ENCODE measurements at places on chromosomes 7 and 10.

DNA sequence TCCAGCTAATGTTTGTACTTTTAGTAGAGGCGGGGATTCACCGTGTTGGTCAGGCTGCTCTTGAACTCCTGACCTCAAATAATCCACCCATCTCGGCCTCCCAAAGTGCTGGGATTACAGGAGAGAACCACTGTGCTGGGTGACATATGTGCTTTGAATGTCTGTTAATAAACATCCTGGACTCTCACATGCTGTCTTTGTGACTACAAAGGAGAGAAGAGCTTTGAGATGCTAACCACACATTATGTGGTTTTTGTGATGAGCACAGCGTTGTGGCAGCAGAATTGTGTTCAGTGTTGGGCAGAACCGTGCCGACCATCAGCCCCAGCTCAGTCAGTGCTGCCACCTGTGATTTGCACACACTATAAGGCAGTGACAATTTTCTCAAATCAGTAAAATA lies 500.1 kb upstream of the KLF6 start:
- DNase-seq = no peak

- DNase-seq = no peak
These were observed 482.7 kb downstream of the CCSER2 start for GRCh38 chr10:84811113-84811512.

DNA sequence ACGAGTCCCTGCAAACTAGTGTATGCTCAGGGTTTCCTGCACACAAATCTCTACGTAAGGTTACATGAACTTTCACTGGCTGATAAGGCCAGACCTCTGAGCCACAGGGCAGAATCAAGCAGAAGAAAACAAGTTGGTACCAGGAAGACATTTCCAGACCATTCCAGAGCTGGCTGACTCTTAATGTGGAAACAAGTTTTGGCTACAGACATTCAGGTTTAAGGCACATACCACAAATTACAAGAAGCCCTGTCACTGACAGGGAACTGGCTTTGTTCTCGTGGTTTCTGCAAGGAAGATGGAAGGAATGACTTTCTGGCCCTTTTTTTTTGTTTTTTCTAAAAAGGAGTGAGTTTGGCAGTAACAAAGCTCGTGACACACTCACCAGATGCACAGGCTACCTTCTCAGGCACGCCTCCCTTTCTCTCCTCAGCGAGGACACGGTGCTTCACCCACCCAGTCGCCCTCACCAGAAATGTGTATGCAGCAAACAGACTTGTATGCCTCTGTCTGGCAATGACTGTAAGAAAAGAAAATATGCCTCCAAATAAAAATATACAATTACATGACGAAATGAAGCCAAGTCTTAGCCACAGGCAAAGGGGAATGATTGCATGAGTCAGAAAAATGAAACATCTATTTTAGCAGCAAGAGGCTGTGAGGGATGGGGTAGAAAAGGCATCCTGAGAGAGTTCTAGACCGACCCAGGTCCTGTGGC lies 22.6 kb downstream of the PLAC9 start:
- no peak for DNase-seq

- DNase-seq = no peak
These were observed 95.3 kb downstream of the SEC61G start for GRCh38 chr7:54663603-54664234.

DNA sequence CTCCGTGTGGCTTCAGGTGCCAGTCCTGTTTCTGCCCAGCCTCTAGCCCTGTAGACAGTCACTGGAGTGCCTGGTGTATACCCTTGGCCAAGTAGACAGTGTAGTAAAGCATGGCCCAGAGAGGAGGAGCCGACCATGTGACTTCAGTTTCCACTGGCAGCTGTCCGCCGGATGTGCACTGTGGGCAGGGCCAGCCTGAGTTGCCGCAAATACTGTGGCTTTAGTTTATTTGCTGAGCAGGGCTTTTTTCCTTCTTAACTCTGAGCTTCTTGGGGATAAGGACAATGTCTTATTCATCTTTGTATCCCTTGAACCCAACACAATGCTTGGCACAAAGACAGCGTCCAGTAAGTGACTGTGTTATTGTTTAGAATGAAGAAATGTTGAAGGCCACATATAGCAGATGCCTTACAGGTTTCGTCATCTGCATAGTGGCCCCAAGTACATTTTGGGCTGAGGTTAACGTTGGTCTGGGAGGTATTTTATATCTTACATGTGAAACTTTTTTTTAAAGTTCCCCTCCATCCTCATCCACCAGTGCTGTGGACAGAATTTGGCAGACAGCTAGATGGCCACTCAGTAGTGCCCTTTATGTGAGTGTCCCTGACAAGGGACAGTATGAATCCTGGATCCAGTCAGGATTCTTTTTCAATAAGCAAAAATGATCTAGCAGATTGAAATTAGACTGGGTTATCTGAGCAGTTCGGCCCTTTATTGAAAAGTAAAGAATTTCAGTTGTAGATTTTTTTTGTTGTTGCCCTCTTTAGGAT lies 40.6 kb downstream of the CYP17A1 start:
- DNase-seq = peak; percentile 13

- no peak for DNase-seq
These were observed 205.4 kb downstream of the DNAJC1 start for GRCh38 chr10:21797984-21798765.

DNA sequence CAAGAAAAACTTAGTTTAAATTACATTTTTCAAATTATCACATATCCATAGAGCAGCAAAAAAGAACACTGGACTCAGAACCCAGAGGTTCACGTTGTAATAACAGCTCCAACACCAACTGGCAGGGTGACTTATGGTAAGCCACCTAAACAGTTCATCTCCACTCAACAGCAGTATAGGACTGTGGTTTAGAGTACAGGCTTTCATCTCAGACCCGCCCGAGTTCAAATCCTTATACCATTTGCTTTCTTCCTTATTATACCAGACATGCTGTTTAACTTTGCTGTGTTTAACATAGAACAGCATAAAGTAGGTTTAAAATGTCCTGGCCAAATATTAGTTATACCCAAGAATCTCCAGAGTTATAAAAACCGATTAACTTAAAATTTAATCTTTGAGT lies 97.9 kb downstream of the ARHGAP21 start:
- no peak for DNase-seq

DNA sequence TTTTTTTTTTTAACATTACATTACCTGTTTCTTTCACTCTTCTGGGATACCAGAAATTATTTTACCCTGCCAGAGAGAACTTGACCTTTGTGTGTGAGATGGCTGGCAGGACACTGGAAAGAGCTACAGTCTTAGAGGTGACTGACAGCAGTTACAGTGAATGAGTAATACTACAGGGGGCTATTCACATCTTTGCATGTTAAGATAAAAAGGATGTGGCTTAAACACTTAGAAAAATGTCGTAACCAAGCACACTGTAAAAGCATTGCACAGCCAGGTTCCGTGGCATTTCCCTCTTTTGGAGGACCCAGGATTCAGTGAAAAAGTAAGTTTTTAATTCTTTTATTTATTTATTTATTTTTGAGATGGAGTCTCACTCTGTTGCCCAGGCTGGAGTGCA lies 18.8 kb upstream of the TBC1D12 start:
- no peak for DNase-seq

- DNase-seq = no peak
These were observed 262.2 kb upstream of the NFE2L3 start for GRCh38 chr7:25889765-25890164.

GRCh38 chr7:32093415-32094408 lies 23.5 kb upstream of the PDE1C start:
- DNase-seq = no peak

DNA sequence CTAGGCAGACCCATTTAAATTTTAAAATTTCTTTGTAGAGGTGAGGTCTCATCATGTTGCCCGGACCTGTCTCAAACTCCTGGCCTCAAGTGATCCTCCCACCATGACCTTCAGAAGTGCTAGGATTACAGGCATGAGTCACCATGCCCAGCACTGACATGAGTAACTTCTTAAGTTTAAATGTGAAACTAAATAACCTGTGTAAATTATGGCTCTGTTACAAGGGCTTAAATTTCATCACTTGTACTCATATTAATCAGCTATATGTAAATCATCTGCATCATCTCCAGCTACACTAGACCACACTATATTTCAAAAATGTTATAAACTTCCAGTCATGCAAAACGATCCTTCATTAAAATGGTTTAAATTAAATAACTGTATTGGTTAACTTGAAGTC lies 56.1 kb downstream of the ATAD1 start:
- DNase-seq = no peak

- peak; percentile 93 for DNase-seq
These were observed at the start of gene R3HCC1L for GRCh38 chr10:98134431-98135221. Gene R3HCC1L, plus strand, starts transcription at chr10:98134657. Its CDS starts 73,458 bp downstream, at chr10:98208115.

DNA sequence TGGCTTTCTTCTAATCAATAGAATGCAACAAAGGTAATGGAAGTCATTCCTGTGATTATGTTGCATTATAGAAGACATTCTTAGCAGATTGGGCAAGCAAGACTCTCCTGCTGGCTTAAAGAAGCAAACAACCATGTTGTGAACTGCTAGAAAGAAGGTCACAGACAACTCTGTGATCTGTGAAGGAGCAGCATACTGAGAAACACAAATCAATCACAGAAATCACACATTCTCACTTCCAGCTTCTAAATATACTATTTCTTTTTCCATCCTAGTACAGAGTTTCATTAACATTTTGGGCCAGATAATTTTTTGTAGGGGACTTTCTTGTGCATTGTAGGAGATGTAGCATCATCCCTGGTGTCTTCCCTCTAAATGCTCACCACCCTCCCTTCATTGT lies 28.0 kb upstream of the PALS2 start:
- no peak for DNase-seq

DNA sequence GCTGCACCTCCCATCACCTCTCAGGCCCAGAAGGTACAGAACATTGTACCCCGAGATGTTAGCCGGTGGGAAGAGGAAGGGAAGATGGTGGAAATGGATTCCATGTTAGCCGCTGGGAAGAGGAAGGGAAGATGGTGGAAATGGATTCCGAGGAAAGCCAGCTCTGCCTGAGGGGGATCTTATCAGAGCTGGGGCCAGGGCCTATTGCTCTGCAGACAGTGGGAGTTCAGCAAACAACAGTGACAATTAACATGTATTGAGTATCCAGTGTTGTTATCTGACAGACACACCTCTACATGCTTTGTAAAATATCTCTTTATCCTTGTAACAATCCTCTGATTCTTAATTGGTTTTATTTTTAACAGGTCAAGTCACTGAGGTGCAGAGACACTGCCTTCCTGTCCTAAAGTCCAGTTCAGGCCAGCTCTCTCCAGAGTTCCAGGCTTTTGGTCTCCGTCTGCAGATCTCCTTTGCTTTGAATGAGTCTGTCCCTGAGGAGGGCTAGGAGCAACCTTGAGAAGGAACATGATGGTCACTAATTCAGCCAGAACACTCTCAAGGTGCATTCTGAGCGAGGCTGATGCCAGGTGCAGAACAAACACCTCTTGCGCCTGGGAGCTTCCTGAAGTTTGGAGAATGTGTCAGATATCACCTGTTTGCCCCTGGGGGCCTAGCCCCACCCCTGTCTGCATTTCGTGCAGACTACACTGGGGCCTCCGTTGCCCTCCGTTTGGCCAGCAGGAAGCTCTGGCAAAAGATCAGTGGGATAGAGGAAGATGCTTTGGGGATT lies 82.4 kb upstream of the PODXL start:
- DNase-seq = no peak

DNA sequence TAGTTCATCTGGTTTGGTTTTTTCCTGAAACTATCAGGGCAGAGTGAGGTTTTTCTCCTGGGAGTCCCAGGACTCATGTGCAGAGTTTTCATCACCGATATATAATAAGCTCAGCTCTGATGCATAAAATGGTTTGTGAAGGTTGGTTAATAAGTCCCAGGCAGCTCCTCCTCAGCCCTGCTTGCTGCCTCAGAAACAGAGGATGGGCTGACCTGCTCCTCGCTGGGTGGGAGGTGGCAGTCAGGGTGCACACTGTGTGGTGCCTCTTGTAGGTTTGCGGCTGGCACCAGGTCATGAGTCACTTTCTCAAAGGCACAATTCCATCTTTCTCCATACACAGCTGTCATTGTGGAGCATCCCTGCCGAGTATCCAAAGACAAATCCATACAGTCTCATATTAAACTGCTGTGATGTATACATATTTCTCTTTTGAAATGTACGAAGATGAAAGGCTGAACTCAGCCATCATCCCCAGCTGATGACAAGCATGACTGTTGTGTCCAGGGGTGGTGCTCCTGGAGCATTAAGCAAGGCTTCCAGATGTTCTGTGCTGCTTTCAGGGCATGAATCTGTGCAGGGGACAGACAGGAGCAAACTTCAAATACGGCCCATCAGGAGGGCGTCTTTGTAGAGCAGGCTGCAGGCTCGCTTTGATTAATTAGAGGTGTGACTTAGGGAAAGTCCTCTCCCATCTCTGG lies 125.7 kb upstream of the NPS start:
- DNase-seq = no peak

DNA sequence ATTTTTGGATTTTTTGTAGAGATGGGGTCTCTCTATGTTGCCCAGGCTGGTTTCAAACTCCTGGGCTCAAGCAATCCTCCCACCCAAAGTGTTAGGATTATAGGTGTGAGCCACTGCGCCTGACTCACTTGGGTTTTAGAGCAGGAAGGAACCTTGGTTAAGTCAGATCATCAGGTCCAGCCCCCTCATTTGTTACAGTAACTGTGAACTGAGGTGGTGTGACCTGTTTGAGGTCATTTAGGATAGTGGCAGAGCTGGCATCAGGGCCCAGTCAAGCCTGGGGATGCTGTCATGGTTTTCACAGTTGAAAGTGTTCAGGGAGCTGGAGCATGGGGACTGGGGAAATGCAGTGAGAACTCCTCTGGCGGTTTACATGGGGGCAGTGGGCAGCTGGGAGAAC lies 159.6 kb downstream of the TAX1BP1 start:
- DNase-seq = no peak

GRCh38 chr10:124356701-124357560 lies 61.8 kb downstream of the OAT start:
- DNase-seq = no peak

GRCh38 chr7:142585425-142585824 lies 163.8 kb upstream of the PRSS1 start:
- DNase-seq = no peak

GRCh38 chr7:25259487-25260243 lies 31.4 kb upstream of the NPVF start:
- DNase-seq = peak; percentile 58

DNA sequence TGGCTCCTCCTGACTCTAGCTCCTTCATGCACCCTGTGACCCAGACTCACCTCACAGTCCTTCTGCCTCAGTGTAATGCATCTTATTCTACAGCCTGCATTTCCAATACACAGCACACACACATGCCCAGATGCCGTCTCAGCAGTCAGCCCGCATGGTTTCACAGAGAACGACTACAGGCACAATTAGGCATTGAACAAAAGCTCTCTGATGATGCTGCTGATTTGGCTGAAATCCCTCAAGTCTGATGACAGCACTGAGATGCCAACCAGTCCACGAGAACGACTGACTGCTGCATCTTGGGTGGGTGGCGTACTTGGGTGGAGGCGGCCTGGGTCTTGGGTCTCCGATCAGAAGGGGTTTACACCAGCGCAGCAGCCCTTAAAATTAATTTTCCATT lies 200.4 kb downstream of the TAX1BP1 start:
- no peak for DNase-seq

Data from activated T-cell treated with anti-CD3 and anti-CD28 coated beads for 4 hours (primary cell).